ENCODE measurements at places on chromosomes 2 and 18.

DNA sequence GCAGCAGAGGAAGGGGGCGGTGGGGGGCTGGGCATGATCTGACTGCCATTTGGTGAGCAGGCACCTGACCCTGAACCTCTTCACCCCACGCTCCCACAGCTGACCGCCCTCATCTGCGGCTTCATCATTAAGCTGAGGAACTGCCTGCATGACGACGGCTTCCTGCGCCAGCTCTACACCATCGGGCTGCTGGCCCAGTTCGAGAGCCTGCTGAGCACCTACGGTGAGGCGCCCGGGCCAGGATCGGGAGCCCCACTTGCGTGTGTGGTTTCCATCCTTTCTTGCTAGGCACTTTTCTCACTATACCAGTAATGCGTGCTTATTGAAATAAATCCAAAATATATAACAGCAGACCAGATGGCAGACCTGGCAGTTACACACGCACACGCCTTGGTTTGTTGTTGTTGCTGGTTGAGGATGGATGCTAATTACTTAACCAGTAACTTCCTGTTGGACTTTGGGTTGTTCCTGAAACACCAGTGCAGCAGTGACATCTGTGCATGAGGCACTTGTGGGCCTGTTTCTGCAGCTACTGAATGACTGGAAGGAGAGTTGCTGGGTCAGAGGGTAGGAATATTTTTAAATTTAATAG lies 43.7 kb downstream of the COA5 start:
- no peak for DNase-seq

- no peak for DNase-seq
Measured at GRCh38 chr2:8202132-8202531, 479.7 kb upstream of the ID2 start.

DNA sequence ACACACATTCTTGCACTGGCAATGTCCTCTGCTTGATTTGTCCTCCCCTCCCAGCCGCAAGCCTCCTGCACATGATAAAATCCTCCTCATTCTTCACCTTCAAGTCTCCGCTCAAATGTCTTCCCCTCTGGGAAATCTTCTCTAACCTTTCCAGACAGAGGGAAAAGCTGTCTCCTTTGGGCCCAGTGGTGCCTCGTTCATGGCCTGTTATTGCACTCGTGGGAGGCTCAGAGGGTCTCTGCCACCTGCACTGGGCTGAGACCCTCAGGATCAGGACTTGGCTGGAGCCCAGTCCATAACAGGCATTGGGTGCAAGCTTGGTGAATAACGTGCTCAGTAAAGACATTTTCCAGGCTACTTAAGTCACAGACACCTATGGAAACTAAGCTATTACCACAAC lies 68.6 kb downstream of the PTGR3 start:
- DNase-seq = no peak

- DNase-seq = peak; percentile 63
Measured at GRCh38 chr2:29115797-29116781, 874 bp downstream of the CLIP4 start.

- peak; percentile 7 for DNase-seq
Measured at GRCh38 chr2:190023860-190024259, 38.7 kb downstream of the MSTN start.

DNA sequence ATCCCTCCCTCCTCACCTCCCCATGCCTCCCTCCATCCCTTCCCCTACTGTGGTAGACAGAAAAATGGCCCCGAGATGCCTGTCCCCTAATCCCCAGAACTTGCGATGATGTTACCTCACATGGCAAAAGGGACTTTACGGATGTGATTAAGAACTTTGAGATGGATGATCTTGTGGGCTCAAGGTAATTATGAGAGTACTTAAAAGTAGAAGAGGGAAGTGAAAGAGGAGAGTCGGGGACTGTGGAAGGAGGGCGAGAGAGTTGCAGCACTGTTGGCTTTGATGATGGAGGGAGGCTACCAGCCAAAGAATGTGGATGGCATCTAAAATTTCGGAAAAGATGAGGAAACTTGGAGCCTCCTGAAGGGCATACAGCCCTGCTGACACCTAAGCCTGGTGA lies 66.5 kb downstream of the AGAP1 start:
- DNase-seq = no peak

GRCh38 chr2:204775766-204776165 lies 230.5 kb downstream of the PARD3B start:
- DNase-seq = no peak

DNA sequence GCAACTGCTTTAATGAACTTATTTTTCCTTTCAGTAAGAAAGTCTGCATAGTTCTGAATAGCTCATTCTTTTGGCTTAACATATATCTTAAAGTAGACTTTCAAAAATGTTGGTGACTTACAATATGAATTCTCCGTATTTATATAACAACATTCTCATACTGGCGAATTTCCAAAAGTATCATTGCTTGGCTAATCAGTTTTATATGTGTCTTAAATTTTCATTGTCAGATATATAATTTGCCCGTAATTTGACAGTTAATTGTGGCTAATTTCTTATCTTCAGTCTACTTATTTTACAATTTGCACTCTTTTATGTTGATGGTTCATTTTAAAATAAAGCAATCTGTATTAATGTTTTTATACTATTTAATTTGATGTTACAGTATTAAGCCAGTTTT lies 144.9 kb downstream of the ATP9B start:
- DNase-seq = no peak

DNA sequence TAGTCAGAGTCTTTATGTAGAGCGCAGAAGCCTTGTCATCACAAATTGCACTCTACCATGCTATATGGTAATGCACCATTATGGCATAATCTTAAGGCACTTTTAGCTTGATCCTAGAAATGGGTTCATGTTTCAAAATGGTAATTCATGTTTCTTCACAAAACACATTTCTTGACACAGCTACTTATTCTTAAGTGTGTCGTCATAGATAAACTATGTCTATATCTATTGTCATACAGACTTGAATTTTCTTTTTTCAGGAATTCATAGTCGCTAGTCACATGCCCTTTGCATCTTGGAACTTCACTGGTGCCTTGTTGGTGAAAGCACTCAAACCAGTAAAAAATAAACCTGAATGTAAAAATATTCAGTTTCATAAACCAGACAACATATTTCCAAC lies 1578.2 kb downstream of the LRP1B start:
- no peak for DNase-seq

DNA sequence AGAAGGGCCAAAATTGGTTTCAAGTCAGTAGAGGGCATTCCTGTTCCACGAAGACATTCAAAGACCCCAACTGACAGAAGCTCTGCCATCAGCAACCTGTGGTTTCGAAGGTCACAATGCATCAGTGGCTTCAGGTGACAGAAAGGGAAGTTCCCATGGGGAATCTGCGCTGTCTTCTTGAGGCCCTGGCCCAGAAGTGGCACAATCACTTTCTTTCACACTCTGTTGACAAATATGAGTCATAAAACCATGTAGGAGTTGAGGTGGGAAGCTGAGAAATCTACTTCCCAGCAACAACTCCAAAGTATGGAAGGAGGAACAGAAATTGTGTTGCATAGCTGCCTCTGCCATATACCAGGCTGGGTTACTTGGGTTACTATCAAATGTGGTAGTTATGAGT lies 621.1 kb upstream of the FANCL start:
- DNase-seq = no peak

GRCh38 chr18:26468931-26469340 lies 79.4 kb downstream of the KCTD1 start:
- DNase-seq = no peak

DNA sequence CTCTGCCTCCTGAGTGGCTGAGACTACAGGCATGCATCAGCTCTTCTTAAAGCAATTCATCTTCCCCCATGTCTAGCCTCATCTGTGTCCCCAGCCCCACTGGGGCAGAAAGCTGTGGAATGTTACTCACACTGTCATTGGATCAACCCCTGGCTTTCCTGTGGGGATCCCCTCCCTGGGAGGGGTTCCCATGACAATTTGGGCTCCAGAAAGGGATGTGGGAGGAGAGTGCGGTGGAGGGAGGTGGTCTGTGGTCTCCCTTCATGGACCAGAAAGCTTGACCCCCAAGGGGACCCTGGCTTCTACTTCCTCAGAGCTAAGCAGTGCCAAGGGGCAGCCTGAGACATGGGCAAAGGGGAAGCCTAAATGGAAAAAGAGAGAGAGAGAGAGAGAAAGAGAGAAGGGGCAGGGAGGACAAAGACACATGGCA lies 1.3 kb downstream of the NGEF start:
- DNase-seq = no peak

GRCh38 chr2:147538821-147539220 lies 306.0 kb upstream of the ACVR2A start:
- DNase-seq = no peak

DNA sequence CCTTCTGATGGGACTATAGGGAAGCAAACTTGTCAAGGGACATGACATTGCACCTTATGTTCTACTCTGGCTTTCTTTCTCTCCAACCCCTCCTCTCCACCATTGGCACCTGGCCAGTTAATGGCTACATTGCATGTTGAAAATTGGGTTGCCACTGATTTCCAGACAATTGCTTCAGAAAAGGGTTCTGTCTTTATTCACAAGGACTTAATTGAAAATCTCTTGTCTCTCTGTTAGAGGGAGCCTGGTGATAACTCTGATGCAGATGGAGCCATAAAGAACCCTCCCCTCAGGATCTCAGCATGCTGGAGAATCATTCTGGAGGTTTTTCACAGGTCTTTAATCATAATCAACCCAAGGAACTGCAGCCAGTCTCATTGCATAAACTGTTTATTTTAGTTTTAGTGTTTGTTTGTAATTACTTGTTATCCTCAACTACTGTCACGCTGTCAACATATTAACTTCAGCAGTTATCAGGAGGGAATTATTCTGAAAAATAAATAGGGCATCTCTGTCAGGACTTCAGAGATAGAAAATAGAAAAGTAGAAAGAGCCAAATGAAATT lies 316.8 kb downstream of the RIT2 start:
- DNase-seq = no peak

GRCh38 chr2:3341336-3341735 lies 36.3 kb downstream of the EIPR1 start:
- no peak for DNase-seq

GRCh38 chr18:40987581-40987980 lies 967.5 kb upstream of the PIK3C3 start:
- DNase-seq = no peak

DNA sequence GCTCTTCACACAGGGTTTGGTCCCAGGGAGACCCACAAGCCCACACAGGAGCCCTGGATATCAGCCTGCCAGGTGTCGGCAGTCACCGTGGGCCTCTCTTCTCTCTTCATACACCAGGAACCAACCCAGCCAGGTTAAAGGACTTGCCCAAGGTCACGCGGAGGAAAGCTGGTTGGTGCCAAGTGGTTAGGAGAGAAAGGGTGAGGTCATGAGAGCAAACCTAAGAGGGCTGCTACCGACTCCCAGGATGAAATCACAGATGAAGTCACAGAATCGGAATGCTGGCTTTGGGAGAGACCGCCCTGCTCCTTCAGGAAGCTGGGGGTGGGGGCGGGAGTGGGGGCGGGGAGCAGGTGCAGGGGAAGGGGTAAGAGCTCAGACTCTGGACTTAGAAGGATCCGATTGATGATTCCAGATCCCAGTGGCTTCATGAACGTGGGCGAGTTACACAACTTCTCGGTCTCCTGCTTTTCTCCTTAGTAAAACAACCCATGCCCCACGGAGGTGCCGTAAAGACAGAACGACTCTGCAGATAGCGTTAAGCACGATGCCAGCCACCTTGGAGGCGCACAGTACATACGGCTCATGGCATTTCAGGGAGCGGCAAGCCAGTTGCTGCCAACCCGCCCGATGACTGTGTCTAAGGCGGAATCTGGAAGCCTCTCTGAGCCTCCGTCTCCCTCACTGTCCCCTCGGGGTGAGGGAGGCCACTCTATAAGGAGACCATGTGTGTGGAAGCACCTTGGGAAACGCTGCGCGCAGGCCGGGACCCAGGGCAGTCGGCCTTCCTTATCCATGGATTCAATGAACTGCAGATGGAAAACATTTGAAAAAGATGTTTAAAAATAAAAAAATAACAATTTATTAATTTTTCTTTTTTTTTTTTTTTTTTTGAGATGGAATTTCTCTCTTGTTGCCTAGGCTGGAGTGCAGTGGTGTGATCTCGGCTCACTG lies 23.0 kb upstream of the TAF1B start:
- no peak for DNase-seq

DNA sequence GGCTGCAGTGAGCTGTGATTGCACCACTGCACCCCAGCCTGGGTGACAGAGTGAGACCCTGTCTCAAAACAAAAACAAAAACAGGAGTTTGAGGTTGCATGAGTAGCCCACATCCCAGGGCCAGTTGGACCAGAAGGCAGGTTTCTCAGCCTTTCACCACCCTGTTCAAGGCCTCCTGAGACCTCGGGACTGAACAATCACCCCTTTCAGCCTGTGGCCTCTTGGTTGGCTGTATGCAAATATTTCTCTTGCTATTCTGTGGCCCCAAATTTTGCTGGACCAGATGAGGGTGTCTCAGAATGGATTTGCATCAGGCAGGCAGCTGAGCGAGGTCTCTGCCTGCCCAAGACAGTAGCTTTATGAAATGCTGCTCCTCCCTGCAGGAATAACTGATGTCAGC lies 56.9 kb downstream of the DPYSL5 start:
- DNase-seq = no peak

DNA sequence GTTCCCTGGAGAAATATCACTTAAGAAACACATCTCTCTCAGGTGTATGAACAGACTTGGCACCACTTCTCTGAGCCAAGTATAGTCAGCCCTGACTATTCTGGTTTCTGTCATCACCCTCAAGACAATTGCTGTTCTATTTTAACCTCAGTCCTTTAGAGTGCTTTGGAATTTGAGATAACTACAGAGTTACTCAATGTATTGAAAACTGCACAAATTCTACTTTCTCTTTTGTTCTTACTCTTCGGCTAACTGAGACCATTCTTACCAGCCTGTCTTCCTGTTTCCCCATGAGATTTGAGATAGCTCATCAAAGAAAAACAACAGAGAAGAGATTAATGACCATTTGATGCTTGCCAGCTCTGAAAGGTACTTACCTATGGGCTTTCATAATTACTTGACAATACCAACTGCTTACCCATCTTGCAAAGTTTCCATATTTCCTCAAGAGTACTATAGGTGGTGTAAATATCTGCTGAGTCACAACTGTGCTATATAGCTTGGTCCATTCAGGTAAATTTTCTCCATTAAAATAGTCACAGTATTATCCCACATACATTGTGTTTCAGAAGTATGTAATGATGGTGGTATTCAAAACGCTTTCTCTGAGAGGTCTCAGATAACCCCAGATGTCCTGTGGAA lies 467.5 kb upstream of the CHST9 start:
- no peak for DNase-seq

DNA sequence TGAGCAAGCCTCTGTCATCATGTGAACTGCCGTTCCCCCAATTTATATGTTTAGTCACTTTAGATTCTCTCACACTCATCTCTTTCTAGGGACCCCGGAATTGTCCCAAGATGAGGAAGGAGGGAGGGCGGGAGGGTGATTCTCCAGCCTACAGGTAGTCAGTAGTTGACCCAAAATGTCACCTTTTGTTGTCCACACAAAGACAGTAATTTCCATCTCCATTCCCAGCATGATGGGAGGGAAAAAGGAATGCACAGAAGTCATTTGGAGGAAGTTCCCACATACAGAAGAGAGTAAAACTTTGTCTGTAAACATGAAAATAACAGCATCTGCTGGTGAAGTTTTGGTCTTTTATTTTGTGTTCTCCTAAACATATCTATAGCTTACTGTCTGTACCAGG lies 222.9 kb downstream of the KLHL29 start:
- DNase-seq = no peak

- no peak for DNase-seq
Measured at GRCh38 chr2:13607139-13607538, 890.4 kb downstream of the TRIB2 start.
